ENCODE measurements at places on chromosomes 2 and 18. TPM values are rescaled to one million over a fixed set of nuclear protein-coding genes. Genes with fewer than 3 reads are reported as not detected.

DNA sequence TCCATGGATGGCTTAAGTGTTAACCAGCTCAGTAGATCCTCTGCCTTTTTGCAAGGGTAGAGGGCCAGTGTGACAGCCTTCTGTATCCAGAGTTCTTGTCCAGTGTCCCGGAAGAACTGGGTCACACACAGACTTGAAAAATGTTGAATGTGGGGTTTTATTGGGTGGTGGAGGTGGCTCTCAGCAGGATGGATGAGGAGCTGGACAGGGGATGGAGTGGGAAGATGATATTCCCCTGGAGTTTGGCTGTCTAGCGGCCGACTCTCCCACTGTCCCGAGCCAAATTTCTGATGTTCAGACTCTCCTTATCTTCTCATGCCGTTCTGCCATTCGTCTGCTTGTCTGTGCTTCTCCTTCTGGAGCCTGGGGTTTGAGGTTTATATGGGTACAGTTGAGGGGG is 72.6 kb downstream of the MYO3B start:
- H3K36me3 ChIP-seq: no peaks in the 10 kb centered on the region
- no peaks in the 10 kb centered on the region for H3K27me3 ChIP-seq
- H3K27ac ChIP-seq: no peak overlapping the region
- no peak for DNase-seq

DNA sequence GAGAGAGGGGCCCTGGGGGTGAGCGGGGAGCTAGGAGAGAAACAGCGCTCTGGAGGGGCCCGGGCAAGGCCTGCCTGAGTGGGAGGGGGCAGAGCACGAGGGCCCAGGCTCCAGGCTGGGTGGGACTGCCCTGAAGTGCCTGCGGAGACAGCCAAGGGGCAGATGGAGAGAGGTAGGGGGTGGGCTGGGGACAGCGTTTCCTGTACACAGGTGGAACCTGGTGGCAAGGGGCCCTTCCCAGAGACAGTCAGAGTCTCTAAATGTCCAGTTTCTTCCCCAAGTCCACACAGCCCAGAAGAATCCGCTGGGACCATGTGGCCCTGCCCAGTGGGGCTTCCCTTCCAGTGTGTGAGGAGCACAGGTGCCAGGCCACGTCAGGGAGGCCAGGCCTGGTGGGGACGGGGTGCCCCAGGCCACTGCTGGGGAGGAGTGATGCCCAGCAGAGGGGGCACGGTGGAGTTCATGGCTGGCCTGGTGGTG is 1.7 kb upstream of the GPR35 start:
- DNase-seq: no peak
- no peak overlapping the region for H3K4me3 ChIP-seq
- no peaks in the 10 kb centered on the region for H3K36me3 ChIP-seq
- H3K27me3 ChIP-seq: no peaks in the 10 kb centered on the region
- no peaks in the 10 kb centered on the region for H3K4me1 ChIP-seq

GRCh38 chr18:49647496-49648168 is 85.8 kb downstream of the LIPG start:
- H3K4me1 ChIP-seq: no peaks in the 10 kb centered on the region
- H3K36me3 ChIP-seq: no peaks in the 10 kb centered on the region
- H3K27ac ChIP-seq: no peak overlapping the region
- no peaks in the 10 kb centered on the region for H3K27me3 ChIP-seq
- H3K4me3 ChIP-seq: no peak overlapping the region

Gene SRSF7
- total RNA-seq: 220 TPM

Gene GALM
- 20.5 TPM for total RNA-seq

DNA sequence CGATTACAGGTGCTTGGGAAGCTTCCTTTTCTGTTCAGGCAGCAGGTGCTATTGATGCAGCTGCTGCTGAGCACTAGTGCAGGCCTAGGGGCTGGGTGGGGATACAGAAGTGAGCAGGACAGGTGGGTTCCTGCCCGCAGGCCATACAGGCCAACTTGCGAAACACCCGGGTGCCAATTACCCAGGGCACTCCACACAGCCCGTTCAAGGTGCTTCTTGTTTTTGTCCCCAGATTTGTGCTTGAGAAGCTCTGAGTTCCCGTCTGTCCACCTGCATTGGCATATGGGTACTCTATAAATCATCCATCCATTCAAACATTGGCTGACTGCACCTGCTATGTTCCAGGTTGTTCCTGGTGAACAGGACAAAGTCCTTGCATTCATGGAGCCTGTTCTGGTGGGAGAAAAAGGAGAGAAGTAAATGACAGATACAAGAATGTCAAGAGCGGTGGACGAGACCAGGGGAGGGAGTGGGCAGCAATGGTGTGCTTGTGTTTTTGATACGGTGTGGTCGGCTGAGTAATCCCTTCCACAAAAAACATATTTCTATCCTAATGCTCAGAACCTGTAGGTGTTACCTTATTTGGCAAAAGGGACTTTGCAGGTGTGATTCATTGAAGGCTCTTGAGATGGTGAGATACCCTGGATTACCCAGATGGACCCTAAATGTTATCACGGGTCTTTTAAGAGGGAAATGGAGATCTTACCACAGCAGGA is 31.4 kb downstream of the SH3BP4 start:
- H3K4me3 ChIP-seq: no peak overlapping the region
- H3K36me3 ChIP-seq: no peaks in the 10 kb centered on the region
- peaks cover 81% of the 10 kb centered on the region for H3K4me1 ChIP-seq
- no peak for DNase-seq
- no peaks in the 10 kb centered on the region for H3K27me3 ChIP-seq
- peak overlapping the region; percentile 90 for H3K27ac ChIP-seq

Gene AGXT
- total RNA-seq: 0.36 TPM

DNA sequence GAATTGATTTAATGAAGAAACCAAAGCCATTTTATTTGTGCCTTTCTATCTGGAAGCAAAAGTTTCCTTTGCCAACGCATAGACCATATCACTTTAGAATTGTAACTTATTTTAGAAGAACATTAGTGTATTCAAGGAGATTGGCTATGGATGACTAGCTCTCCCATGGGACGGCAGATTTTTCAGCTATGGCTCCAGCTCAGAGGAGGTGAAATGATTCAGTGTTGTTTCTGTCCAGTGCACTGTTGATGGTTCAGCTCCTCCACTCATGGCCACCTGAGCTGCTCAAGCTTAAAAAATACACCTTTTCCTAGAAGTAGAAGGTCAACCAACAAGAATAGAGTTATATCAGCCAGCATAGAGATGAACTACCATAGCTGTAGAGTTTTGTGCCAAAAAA is 1597.5 kb upstream of the PIK3C3 start:
- H3K36me3 ChIP-seq: no peaks in the 10 kb centered on the region
- no peak overlapping the region for H3K4me3 ChIP-seq
- no peak overlapping the region for H3K27ac ChIP-seq
- no peak for DNase-seq
- no peaks in the 10 kb centered on the region for H3K27me3 ChIP-seq
- no peaks in the 10 kb centered on the region for H3K4me1 ChIP-seq

Gene OTOS
- total RNA-seq: not detected

DNA sequence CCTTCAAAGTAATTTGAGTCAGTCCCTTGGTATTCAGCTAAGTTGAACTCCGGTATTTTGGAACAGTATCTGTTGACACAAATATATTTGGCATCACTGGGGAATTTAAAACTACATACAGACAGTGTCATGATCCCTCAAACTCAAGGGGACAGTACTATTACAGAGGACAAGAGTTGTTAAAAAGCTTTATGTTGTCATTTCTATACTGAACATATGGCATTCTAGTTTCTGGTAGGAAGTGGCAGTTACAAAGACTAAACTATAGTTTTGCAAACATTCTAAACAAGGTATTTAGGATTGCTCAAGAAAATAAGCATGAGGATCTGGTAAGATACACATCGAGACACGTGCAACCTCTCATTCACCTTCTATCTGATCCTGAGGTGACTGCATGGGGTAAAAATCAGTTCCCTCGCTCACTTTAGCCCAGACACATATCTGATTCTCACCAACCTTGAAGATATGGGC is 16.6 kb upstream of the CCNYL1 start:
- H3K36me3 ChIP-seq: no peaks in the 10 kb centered on the region
- H3K27me3 ChIP-seq: no peaks in the 10 kb centered on the region
- no peak overlapping the region for H3K4me3 ChIP-seq
- no peak overlapping the region for H3K27ac ChIP-seq
- peaks cover 3% of the 10 kb centered on the region for H3K4me1 ChIP-seq
- no peak for DNase-seq

DNA sequence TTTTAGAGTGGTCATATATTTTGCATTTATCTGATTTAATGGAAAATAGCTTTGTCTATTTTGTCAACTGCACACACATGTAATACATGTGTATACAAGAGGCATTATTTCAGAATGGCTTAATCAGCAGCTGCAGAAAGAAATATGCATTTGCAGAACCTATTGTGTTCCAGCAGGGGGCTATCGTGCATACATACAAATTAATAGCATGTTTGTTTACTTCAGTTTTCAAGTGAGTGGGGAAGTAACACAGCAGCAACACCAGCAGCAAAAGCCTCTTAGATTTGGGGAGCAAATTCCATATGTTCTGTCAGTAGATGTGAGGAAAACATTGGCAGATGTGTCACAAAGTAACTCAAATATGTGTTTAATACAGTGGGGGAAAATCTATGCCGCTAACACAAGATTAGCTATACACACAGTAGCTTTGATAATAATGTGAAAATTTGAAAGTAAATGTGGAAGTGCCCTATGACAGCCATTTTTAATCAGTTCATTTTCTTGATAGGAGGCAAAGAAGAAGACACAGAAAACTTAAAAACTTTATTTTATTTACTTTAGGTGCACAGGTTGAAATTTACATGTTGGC is 218.1 kb downstream of the WDR7 start:
- H3K4me1 ChIP-seq: no peaks in the 10 kb centered on the region
- DNase-seq: peak; percentile 36
- H3K4me3 ChIP-seq: no peak overlapping the region
- no peaks in the 10 kb centered on the region for H3K27me3 ChIP-seq
- no peak overlapping the region for H3K27ac ChIP-seq
- H3K36me3 ChIP-seq: no peaks in the 10 kb centered on the region

Gene SERPINB10
- total RNA-seq: not detected

DNA sequence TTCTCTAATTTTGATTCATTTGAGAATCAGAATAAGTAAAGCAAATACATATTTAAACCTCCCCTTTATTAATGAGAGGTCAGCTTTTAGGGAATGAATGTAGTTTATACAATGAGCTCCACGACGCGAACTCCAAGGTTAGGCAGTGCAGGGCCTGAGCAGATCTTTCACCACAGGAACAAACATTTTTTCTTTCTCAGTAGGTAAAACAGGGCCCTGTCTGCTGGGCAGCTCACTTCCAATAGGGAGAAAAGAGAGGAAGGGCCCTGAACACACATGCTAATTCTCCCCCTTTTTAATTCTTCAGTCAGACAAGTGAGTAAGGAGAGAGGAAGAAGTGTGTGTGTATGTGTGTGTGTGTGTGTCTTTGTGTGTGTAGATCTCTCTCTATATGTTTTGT is 682.4 kb upstream of the TMEFF2 start:
- no peaks in the 10 kb centered on the region for H3K27me3 ChIP-seq
- no peak overlapping the region for H3K4me3 ChIP-seq
- H3K36me3 ChIP-seq: no peaks in the 10 kb centered on the region
- DNase-seq: no peak
- H3K27ac ChIP-seq: no peak overlapping the region
- H3K4me1 ChIP-seq: no peaks in the 10 kb centered on the region

GRCh38 chr2:189516546-189516945 is 64.0 kb downstream of the SLC40A1 start:
- H3K4me3 ChIP-seq: no peak overlapping the region
- no peak overlapping the region for H3K27ac ChIP-seq
- no peak for DNase-seq

DNA sequence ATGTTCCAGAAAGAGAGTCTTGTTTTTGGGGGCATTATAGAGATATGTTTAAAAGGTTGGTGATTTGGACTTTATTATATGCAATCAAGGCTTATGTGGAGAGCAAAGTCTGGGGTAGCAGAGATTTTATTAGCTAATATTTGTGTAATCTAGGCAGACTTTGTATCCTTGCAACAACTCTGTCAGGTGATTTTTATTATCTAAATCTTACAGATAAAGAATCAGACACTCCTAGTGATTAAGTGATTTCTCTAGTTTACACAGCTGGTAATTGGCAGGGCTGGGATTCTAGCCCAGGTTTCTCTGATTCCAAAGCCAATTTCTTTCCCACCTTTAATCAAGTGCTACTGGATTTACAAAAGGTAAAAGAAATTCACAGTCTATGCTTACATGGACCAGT is 33.3 kb upstream of the NCK2 start:
- H3K36me3 ChIP-seq: no peaks in the 10 kb centered on the region
- no peak for DNase-seq
- H3K27me3 ChIP-seq: no peaks in the 10 kb centered on the region
- H3K27ac ChIP-seq: no peak overlapping the region

Gene PMAIP1
- 7.7 TPM for total RNA-seq

- no peaks in the 10 kb centered on the region for H3K4me1 ChIP-seq
- DNase-seq: no peak
- no peaks in the 10 kb centered on the region for H3K36me3 ChIP-seq
Observed at GRCh38 chr18:10042492-10042891, 128.7 kb downstream of the VAPA start.

Gene ICOS
- total RNA-seq: 0.18 TPM

- H3K36me3 ChIP-seq: no peaks in the 10 kb centered on the region
- peaks cover 3% of the 10 kb centered on the region for H3K27me3 ChIP-seq
- H3K4me3 ChIP-seq: no peak overlapping the region
- H3K4me1 ChIP-seq: no peaks in the 10 kb centered on the region
Observed at GRCh38 chr2:8487461-8487932, 194.4 kb upstream of the ID2 start.

Gene ZNF804A
- 2.2 TPM for total RNA-seq

Gene ANKRD62
- total RNA-seq: not detected

Gene MC5R
- not detected for total RNA-seq

Gene ANKRD12
- 30.7 TPM for total RNA-seq

DNA sequence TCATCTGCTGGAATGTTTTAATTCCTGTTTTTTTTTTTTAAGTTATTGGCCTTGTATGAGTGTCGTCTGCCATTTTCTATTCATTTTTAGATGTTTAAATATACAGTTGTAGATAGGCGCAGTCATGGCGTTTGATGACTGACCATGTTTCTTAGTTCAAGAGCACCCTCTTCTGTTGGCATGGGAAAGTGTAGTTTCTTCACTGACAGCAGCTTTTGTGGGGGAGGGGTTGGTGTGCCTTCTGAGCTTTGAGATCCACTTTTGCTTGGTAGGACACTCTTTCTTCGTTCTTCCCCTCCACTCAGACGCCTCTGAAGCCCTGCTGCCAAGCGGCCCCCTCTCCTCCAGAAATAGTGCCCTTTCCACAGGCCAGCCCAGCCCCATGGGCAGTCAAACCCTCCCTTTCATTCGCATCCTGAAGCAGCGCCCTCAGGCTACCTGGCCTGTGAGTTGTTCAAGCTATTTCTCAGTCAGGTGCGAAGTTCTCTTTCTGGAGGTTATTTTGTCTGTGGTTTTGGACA is 492.0 kb downstream of the TNS1 start:
- no peak overlapping the region for H3K4me3 ChIP-seq
- no peaks in the 10 kb centered on the region for H3K4me1 ChIP-seq
- H3K36me3 ChIP-seq: no peaks in the 10 kb centered on the region
- peak; percentile 17 for DNase-seq
- H3K27me3 ChIP-seq: no peaks in the 10 kb centered on the region

DNA sequence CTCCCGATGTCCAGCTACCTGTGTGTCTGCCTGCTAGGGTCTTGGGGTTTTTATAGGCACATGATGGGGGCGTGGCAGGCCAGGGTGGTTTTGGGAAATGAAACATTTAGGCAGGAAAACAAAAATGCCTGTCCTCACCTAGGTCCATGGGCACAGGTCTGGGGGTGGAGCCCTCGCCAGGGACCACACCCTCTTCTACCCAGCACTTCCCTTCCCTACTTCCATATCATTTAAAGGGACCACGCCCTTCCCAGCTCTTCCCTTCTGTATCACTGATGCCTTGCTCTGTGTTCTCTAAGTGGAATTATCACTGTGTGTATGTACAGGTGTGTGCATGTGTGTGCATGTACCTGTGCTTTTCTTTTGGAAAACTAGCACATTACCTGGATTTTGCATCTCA is 6.3 kb downstream of the UGT1A1 start:
- no peaks in the 10 kb centered on the region for H3K4me1 ChIP-seq
- H3K27me3 ChIP-seq: peaks cover 4% of the 10 kb centered on the region
- DNase-seq: no peak
- H3K4me3 ChIP-seq: no peak overlapping the region
- H3K27ac ChIP-seq: no peak overlapping the region

Gene TWIST2
- total RNA-seq: 4.2 TPM
